ENCODE measurements at places on chromosomes 2 and 18.

GRCh38 chr2:65691816-65692215, 259.4 kb upstream of the SPRED2 start:
- DNase-seq, result no peak

GRCh38 chr2:74290066-74290465, 53.1 kb downstream of the SLC4A5 start:
- DNase-seq, result no peak

DNA sequence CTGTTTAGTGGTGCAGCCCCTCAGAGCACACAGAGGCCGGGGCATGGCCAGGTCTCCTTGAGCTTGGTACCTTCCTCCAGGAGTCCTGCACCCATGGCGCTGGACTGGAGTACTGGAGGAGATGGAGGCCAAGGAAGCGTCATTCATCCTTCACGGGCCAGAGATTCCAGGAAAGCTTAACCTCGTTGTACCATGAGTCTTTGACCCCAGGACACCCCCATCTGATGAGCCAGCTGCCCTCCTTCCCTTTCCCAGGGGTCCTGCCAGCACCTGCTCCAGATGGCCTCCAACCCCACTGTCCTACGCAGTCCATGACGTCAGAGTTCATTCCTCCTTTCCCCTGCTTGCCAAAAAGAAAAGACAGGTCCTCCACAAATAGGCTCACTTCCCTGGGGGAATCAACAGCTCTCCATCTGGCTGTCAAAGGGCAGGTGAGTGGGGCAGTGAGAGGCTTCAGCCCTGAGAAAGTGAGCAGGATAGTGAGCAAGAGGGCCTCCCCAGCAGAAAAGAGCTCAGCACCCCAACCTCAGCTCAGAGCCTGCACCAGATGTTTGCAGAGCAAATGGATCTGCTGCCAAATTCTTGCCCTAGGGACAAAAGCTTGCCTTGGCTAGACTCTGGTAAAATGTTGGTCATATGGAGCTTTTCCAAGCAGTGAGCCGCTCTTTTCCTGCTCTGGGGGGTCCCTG, 4.5 kb upstream of the NPPC start:
- DNase-seq, result no peak

DNA sequence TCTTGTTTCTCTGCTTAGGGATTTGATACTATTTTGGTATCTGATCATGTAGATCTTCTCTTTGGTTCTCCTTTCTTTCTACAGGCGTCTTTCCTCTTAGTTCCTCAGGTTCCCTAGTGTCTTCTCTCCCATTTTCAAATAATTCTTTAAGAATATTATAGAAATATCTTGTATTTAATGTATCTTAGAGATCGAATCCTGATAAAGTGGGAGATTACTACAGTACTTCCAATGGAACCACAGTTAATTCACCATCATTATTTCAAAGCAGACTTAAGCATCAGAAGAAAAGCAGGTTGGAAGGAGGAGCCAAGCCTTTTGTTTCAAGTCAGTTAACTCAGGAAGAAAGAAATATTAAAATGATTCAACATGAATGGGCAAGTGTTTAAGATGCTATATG, 1.1 kb upstream of the CHN1 start:
- no peak for DNase-seq

DNA sequence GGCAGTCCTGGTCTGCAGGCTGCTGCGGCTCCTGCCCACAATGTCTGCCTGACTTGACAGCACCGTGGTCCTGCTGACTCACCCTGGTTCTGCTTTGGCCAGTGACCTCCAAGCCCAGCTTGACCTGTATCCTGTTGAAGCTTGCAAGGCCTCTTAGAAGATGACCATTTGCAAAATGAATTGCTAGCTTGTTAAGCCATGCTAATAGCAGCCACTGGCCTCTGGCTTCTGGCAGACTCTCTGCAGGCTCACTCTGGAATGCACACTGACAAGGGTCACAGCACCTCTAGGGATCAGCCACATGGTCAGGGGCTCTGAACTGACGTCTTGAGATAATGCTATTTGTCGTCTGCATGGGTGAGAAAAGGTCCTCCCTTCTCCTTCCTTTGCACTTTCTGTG, 25.9 kb downstream of the CNGA3 start:
- DNase-seq, result no peak

GRCh38 chr2:220191031-220191430, 563.6 kb downstream of the SLC4A3 start:
- DNase-seq, result no peak

GRCh38 chr2:60394463-60394862, 159.0 kb downstream of the BCL11A start:
- no peak for DNase-seq

DNA sequence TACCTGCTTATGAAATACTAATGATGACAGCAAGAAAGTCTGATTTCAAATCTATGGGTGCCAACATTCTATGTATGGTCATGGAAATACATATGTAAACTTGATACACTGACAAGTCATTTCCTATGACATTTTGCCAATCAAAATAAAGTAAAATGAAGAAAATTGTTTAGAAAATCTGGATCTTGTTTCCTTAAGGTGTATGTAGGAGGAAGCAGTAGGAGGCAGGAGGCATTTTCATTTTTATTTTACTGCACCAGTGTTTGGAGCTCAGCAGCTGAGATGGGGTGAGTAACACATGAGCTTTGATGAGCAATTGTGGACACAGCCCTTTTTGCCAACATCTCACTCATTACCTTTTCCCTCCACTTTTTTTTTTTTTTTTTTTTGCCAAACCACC, 167.0 kb downstream of the AFF3 start:
- no peak for DNase-seq

- no peak for DNase-seq
Observed at GRCh38 chr2:39494784-39495251, 57.7 kb upstream of the MAP4K3 start.

- no peak for DNase-seq
Observed at GRCh38 chr2:168254158-168254935, 7.0 kb upstream of the STK39 start.

GRCh38 chr2:174752403-174753037, 11.8 kb downstream of the CHRNA1 start:
- peak; percentile 20 for DNase-seq

- DNase-seq, result no peak
Observed at GRCh38 chr2:52429740-52430139, 1337.9 kb upstream of the CHAC2 start.

DNA sequence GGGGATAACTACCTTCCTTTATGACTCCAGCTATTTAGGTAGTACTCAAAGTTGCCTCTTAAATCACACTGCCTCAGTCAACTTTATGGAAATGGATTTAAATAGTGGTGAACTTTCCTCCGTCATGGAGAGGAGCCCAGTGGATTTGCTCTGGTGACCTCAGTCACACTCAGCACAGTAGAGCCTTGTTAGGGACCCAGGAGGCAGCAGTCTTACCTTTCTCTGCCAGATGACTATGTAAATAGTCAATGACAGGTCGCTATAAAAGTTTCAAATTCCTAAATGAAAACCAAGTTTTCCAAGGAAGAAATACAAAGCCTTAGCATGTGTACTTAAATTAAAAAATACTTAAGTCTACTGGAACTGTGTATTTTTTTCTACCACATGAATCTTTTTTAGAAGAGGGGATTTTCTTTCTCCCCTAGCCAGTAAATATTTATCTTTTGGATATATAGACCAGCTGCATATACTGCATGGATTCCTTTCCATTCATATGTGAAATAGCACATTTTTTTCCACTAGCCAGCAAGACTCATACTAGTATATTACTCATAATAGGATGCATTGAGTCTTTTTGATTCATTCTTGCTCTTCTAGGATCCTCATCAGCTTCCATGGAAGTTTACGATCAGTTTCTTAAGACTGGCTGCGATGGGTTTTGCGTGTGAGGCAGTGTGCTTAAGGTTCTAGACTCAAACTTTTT, 147.1 kb downstream of the FMNL2 start:
- DNase-seq, result no peak

GRCh38 chr2:45342-46130, 769 bp downstream of the FAM110C start:
- DNase-seq, result no peak

DNA sequence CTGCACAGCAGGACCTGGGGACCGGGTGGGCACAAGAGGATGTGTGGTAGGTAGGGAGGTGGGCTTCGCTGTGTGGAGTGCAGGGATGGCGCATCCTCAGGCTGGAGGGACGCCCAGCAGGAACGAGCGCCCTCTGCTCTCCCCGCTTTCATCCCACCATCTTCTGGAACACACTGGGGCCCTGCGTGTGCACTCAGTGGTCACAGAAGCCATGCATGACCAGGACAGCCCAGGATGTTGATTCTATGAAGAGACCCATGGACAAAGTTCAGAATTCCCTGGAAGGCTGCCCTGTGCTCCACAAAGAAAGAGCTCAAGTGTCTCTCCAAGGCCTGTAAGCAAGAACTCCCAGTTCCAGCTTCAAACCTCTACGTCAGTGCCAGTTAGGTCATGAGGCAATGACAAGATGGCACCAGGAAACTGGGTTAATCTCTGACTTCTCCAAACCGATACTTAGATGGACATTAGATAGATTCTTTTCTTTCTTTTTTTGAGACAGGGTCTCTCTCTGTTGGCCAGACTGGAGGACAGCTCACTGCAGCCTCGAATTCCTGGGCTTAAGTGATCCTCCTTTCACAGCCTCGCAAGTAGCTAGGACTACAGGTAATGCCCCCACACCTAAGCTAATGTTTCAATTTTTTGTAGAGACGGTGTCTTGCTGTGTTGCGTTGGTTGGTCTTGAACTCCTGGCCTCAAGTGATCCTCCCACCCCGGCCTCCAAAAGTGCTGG, 3.4 kb downstream of the SLC66A2 start:
- DNase-seq, result no peak

All from activated T-helper 9 cell treated with anti-CD3 and anti-CD28 coated beads, Interleukin-2, amount 50 U/mL, for 16 hours (primary cell).